CD8-positive, alpha-beta T cell (primary cell): ENCODE measurements at places on chromosomes 1 and 21.

GRCh38 chr1:22729400-22729773 is 18.7 kb downstream of the EPHB2 start:
- no peak for DNase-seq

GRCh38 chr1:57089855-57090254 is 124.0 kb upstream of the C8B start:
- DNase-seq: no peak

DNA sequence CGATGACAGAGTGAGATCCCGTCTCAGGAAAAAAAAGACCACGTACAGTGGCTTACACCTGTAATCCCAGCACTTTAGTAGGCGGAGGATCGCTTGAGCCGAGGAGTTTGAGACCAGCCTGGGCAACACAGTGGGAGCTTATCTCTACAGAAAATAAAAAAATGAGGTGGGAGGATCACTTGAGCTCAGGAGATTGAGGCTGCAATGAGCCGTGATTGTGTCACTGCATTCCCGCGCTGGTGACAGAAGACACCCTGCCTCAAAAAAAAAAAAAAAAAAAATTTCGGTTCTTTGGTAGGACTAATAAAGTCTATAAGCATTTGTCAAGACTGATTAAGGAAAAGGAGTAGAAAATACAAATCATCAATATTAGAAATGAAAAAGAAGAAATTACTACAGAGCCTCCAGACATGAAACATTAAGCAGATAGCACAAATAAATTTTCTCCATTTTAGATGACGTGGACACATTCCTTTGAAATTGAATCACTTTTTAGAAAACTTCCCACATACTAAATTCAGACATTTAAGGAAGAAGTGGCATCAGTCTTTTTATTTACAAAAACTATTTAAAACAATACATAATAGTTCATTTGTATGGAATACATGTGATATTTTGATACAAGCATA is 30.4 kb downstream of the MORC3 start:
- DNase-seq: no peak

GRCh38 chr1:41799723-41800122 is 119.0 kb downstream of the HIVEP3 start:
- peak; percentile 24 for DNase-seq

- no peak for DNase-seq
Observed at GRCh38 chr1:17914131-17914530, 159.0 kb downstream of the ACTL8 start.
